ENCODE measurements at places on chromosomes 6 and 20. TPM values are rescaled to one million over a fixed set of nuclear protein-coding genes. Genes with fewer than 3 reads are reported as not detected.
A peak's percentile ranks its signal among the peaks of the same experiment; 100 is the strongest.

DNA sequence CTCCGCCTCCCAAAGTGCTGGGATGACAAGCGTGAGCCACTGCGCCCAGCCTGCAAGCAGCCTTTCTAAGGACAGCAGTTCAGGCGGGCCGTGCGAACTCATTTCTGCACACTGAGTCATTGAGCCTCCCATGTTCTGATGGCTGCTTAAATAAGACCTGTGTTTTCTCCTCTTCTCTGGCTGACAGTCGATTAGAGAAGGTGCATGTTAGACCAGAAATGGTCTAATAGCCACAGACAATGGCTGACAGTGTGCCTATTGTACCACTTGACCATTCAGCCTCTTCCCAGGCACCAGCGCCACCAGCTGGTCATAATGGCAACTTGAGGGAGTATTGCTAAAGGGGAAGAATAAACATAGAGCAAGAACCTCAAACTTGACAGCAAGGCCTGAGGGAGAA is 6.2 kb downstream of the CST11 start:
- DNase-seq = peak; percentile 43

DNA sequence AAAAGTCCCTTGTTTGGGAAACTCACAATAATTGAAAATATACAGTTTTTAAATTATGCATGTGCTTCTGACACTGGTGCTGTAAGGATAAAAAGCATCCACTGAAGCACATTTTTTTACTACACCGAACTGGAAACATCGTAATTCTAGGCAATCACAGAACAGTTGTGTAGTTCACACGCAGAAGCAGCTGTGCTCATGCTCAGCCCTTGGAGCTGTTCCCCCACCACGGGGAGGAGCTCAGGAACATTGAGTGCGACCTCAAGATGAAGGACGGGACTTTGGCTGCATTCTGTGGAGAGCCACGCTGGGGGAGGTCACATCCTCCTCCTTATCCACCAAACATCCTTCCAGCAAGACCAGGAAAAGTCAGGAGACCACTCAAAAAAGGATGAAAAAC is 466.3 kb upstream of the CDH4 start:
- DNase-seq = no peak

DNA sequence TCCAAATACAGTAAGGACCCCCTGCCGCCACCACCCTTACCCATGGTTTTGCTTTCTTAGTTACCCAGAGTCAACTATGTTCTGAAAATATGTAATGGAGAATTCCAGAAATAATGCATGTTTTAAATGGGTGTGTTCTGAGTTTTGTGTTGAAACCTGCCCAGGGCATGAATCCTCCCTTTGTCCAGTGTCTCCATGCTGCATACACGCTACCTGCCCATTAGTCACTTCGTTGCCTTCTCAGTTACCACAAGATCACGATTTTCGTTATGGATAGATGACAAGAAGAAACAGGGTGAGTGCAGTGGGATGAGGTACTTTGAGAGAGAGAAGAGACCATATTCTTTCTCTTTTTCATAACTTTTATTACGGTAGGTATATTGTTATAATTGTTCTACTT is 10.6 kb downstream of the FARS2 start:
- no peak for DNase-seq

DNA sequence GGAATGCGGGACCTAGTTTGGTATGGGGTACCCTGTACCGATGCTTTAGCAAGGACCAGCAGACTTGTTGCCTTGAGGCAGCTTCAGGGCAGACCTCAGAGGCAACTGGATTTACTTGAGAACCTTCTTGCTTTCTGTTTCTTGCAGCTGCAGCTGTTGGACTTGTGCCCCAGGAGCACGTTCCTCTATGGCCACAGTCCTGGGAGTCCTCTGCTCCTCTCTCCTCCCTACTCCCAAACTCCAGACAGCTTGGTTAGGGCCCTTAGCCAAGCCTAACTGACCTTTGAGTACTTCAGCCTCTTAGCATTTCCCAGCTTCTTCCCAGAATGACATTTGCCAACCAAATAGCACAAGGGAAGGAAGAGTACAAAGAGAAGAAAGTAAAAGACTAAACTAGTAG is 34.7 kb downstream of the GHRH start:
- peak; percentile 47 for DNase-seq

DNA sequence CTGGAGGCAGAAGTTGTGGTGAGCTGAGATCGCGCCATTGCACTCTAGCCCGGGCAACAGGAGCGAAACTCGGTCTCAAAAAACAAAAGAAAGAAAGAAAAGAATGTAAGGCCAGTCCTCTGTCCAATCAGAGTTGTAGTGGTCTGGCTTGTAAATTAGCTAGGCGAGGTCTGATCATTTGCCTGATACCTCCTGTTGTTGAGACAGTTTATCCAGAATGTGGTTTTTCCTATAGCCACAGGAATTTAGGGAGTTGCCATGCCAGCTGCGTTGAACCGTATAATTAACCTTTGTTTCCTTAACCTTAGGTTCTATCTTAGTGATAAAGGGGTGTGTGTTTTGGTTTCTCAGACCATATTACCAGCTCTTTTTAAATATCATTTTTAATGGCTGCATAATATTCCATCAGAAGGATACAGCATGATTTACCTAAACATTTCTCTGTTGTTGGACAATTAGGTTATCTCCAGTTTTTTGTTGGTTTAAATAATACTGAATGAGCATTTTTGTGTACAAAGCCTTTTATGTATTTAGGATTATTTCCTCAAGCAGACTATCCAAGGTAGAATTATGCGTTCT is 11.7 kb upstream of the PPARD start:
- no peak for DNase-seq

DNA sequence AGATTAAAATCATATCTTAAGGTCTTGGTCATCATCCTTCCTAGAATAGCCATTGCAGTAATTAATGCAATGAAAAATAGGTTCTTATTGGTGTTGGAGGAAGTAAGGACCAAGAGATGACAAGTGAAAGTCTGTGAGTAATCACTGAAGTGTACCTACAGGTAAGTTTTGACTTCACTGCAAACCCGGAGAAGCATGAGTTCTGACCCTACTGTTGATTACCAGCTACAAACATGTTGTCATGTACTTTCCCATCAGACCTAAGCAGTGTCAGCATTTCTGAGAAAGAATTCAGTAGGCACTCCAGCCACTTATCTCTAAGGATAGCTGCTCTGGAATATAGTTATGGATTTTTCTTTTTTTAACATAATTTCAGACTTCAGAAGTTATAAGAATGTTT is 280.9 kb downstream of the ZFAND3 start:
- no peak for DNase-seq

GRCh38 chr6:60668428-60668827 is 1617.6 kb downstream of the KHDRBS2 start:
- no peak for DNase-seq

DNA sequence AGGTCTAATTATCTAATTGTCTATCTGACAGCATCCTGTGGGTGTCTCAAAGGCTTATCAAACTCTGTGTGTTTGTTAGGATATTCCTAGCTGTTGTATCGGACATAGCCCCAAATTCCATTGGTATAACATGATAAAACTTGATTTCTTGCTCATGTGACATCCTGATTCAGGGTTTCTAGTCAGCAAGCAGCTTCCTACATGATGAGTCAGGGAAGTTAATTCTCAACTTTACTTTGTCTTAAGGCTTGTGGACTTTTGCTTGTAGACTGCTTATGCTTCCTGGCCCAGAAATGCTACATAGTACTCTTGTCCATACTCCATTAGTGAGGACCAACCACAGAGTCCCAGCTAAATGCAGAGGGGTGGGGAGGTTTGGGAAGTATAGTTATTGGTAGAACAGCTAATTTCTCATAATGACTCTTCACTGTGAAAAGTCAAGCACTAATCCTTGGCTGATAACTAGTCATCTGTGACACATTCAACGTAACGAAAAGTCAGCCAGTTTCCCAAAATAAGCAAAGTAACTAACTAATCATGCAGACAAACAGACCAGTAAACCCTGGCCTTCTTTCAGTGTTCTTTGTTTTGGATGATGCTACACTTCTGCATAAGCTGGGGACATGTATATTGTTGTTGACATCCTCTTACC is 25.8 kb downstream of the NKAIN2 start:
- no peak for DNase-seq

GRCh38 chr20:7392542-7393206 is 547.6 kb downstream of the HAO1 start:
- no peak for DNase-seq

DNA sequence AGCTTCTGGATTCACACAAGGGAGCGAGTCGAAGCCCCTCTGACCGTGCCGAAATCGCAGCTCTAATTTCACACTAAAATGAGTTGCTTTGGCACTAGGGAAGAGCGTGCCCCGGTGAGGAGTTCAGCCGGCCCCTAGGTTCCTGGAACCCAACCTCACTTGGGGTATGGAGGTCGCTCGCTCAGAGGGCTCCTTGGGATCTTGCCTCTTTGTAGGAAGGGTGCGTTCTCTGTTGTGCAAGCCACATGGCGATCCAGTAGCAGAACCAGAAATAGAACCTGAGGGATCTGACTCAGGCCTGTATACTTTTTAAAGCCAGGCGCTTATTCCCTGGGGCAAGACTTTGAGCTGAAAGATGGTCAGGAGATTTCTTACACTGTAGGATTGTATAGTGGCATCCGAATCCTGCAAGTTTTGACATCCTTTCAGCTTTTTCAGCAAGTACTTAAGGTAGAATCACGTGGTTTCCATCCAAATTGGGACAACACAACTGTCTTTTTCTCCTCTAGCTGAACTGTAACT is 861 bp upstream of the RALGAPA2 start:
- DNase-seq = no peak

GRCh38 chr20:54630582-54630981 is 155.2 kb downstream of the DOK5 start:
- DNase-seq = no peak

DNA sequence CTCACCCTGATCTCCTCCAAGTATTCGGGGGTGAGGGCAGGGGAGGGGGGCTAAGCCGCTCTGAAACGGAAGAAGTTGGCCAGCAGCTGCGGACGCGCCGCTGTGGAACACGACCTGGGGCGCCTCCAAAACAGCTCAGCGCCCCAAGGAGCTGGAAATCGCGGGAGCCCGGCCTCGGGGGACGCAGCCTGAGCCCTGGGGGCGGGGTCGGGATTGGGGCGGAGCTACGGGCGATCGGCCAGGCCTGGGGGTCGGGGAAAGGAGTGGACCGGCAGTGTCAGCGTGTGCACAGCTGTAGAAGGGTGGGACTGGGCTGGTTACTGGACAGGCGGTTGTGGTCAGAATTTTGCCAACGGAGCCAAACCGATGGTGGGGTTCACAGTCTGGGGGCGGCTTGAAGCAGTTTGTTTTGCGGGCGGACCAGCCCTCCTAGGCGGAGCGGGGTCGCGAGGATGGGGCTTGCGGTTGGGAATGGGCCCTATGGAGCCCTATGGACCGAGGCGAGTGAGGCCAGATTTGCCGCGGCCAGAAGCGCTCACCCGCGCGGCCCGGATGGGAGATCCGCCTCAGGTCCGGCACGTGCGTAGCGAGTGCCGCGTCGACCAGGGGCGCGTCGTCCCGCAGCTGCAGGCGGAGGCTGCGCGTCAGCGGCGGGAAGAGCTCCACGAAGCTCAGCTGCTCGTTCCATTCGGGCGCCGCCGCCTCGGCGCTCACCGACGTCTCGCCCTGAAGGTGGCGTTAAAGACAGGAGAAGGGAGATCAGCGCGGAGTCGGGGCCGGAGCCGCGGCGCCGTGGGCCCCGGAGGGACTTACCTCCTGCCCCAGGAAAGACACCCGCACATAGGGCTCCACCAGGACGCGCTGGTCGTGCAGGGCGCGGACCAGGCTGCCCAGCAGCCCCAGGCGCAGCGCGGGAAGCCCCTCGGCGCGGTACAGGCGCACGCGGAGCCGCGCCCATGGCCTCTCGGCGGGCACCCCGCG is 14.3 kb upstream of the SPAG4 start:
- DNase-seq = peak; percentile 80

DNA sequence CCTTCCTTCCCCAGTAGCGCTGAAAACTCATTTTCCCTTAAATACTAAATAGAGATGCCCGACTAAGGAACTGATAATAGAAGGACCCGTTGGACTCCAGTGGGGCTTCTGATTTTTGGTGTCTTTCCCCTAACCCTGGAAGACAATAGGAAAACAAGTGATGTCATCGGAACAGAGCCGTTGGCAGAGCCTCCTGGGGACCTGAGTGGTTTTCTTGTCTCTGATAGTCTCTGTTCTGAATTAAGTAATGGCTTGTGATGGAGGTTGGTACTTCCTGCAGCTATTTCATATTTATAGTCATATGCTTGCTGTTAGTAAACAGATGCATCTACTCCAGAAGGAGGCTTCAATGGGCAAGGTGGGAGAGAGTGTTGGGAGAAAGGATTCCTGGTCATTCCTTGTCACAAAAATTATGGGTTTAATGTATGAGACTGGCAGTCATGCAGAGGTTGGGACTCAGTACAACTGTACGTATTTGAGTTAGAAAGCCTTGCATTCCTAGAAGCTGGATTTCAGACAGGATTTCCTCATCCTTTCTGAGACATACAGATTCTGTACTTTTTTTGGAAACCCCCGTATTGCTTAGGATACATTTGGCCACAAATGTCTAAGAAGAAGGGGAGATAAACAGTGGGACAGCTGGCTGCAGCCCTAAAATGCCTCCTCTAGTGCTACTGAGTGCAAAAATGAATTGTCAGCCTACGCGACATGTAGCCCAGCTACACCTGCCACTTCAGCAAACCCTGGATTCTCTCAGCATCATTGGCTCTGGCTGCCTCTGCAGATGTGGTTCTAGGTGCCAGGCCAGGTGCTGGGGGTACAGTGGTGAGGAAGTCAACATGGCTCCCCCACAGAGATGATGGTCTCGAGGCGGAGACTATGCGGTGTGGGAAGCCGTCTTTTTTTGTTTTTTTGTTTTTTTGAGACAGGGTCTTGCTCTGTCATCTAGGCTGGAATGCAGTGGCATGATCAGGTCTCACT is 38.1 kb downstream of the CDS2 start:
- DNase-seq = no peak

DNA sequence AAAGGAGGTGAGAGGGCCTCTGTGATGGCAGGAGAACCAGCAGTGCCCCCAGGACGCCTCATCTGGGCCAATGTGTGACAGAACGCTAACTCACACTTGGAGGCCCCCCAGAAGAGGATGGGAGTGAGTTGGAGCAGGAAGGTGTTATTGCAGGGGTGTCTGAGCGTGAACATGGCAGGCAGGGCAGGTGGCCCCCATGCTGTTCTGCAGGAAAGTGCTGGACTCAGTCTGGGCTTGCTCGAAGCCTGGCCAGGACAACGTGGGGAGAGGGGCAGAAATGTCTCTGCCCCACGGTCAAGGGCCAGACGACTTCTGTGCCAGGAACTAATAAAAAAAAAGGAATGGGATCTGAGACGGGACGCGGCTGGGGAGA is 931 bp upstream of the EBF4 start:
- DNase-seq = no peak

GRCh38 chr6:27616328-27617045 is 143.6 kb upstream of the ZNF184 start:
- DNase-seq = no peak

The ELOVL4 gene
- polyA plus RNA-seq = 0.07 TPM

The PGC gene
- polyA plus RNA-seq = 0.58 TPM

The SMIM13 gene
- polyA plus RNA-seq = 3.0 TPM

The FRK gene
- 0.61 TPM for polyA plus RNA-seq

The PHACTR3 gene
- polyA plus RNA-seq = 7.1 TPM

The CCN5 gene
- 87.2 TPM for polyA plus RNA-seq

The OR14J1 gene
- polyA plus RNA-seq = not detected

The HLA-DOA gene
- 2.1 TPM for polyA plus RNA-seq

The TTBK1 gene
- polyA plus RNA-seq = 0.04 TPM

All from heart right ventricle (tissue), 16 donors.